ENCODE measurements at places on chromosomes 1 and 21.
A peak's percentile ranks its signal among the peaks of the same experiment; 100 is the strongest.

GRCh38 chr1:15625056-15625917, 8.0 kb downstream of the DDI2 start:
- no peak for DNase-seq

GRCh38 chr21:15932726-15933125, 202.9 kb downstream of the USP25 start:
- DNase-seq = no peak

DNA sequence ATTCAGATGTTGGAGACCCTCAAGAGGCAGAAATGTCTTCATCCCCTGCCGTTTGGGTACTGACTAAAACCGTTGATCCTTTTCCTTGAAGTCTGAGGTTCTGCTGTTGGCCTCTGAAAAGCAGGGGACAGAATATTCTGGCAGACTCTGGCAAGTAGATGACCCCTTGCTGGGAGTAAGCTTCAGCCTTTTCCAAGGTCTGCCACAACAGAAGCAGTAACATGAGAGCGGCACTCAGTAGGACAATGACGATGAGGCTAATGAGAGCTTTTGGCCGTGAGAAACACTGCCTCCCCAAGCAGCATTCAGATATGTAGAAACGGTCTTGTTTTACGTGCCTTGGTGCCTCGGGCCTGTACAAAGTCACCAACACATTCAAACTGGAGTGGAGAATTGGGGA, 143.7 kb downstream of the ST6GALNAC5 start:
- DNase-seq = no peak

- no peak for DNase-seq
These were observed 9.9 kb upstream of the MAPKAPK2 start for GRCh38 chr1:206674745-206675175.

- DNase-seq = no peak
These were observed 34.5 kb upstream of the TDRD10 start for GRCh38 chr1:154467434-154468102.

GRCh38 chr1:20359451-20360330, 69.0 kb downstream of the VWA5B1 start:
- no peak for DNase-seq

GRCh38 chr1:8524627-8525157, 206.8 kb downstream of the SLC45A1 start:
- DNase-seq = no peak

DNA sequence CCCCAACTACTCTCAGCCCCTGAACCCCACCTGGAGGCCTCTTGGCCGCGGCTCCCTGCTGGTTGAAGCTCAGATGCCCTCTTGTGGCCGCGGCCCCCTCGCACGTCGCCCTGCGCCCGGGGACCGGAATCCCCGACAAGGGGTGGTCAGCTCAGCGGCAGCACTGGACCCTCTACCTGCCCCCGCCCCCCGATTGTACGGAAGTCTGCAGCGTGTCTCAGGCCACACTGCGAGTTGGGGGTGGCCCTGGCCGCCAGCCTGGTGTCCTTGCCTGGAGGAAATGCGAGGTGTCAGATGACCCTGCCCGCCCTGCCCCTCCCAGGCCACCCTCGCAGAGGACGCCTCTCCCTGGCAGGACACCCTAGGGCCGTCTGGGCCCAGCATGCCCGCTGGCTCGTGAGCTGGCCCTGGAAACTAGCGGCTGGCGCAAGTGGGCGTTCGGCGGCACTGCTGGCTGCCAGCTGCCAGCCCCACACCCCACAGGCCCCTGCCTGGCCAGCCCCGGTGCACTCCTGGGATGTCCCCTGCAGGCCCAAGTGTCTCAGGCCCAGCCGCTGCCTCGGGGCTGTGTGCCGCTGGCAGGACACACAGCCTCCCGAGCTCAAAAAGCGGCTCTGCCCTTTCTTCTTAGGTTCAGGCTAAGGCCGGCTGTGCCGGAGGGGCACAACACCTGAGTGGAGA, 60.8 kb downstream of the EDN2 start:
- no peak for DNase-seq

- no peak for DNase-seq
These were observed 32.9 kb downstream of the RASAL2 start for GRCh38 chr1:178126741-178127185.

GRCh38 chr1:213550804-213551203, 437.0 kb upstream of the PROX1 start:
- DNase-seq = no peak

DNA sequence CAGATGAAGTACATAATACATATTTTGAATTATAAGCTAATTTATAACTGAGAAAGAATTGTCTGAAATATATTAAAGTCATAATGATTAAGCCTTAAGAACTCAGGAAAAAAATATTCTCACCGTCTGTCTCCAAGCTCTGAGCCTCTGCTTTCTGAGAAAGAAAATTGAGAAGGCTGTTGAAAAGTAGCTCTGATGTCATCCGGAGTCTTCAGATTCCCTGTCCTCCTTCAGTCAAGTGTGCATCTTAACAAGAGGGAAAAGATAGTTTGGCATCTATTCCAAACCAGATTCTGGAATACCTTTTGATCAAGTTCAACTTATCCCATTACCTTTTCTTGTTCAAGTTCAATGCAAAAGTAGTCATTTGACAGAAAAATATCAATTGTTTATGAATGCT, 50.6 kb downstream of the NRIP1 start:
- no peak for DNase-seq

- DNase-seq = no peak
These were observed 4.2 kb downstream of the FMO1 start for GRCh38 chr1:171252482-171252881.

DNA sequence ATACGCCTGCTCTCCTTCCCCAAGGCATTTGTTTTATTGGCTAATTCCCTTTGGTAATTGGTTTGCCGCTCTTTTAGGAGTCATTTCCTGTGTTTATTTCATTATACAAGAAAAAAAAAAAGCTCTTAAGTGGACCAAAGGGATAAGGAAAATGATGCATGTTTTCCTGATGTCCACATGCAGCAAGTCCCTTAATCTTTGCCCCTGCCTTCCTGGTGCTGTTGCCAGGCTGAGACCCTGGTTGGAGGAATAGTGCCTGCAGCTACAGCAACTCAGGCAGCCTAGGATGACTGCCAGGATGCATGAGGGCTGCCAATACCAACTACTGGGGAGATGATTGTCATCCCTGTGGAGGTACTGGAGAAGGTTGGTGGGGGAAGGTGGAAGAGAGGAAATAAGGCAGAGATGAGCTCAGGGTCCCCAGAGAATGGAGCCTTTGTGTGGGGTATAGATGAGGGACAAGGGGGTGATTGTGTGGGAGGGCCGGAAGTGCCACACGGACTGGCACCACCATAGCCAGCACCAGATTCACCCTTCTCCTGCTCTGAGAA, 6.1 kb upstream of the GATAD2B start:
- no peak for DNase-seq

GRCh38 chr1:52296345-52296744, 69.7 kb downstream of the CC2D1B start:
- DNase-seq = no peak

DNA sequence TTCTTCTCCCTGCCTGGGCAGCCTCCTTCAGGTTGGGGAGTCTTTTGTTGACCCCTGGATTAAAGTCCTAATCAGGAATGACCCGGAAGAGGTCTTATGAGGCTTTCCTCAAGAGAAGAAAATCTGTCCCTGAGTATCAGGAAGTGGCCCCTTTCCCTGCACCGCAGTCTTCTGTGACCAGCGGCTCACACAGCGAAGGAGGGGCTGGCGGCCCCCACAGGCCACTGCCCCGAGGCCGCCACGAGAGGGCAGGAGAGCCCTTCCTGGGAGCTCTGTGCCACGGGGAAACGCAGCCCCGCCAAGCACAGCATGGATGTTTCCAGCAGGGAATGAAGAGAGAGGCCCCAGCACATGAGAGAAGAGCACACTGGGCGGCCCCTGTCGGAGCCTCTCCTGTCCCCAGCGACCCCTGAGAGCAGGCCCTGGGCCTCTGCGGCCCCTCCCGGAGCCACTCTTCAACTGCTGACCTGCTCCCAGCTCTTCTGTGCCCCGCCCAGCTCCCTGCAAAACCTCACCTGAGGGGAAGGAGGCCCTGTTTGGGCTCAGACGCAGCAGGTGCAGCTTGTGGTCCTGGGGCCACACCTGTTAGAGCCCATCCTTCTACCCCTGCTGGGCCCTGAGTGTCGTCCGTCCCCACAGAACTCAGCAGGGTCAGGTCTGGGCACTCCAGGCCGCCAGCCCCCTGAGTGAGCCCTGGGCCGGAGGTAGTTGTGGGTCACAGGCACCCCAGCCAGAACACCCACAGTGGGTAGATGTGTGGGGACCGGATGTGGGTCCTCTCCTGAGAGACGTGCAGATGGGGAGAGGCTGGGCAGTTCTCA, 4.9 kb upstream of the POFUT2 start:
- peak; percentile 92 for DNase-seq

GRCh38 chr1:207803678-207804077, 51.8 kb downstream of the CD46 start:
- no peak for DNase-seq

DNA sequence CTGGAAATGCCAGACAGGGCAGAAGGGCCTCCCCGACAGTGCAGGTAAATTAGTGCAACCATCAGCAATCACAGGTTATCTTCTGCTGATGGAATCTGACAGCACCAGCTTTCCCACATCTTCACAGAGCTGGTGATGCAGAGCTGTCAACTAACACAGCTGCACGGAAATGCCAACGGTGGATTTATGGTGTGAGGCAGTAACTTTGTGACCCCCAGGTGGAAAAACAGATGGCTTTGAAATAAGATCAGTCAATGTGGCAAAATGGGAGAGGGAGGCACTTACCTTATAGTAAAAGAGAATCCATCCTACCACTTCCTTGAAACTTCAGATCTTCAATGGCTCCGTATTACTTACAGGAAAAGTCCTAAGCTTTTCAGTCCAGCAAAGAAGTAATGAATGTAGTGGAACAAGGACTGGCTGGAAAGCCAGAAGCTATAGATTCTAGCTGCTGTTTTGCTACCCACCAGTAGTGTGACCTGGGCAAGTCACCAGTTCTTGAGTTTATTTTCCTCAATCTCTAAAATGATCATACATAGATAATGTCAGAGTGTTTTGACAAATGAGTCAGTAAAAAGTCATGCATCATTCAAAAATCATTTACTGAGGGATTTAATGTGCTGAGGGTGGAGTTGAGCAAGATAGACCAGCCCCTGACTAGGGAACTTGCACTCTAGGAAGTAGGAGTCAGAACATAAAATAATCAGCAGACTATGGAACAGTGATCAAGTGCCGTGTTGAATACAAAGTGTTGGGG, 245.7 kb upstream of the JUN start:
- no peak for DNase-seq

DNA sequence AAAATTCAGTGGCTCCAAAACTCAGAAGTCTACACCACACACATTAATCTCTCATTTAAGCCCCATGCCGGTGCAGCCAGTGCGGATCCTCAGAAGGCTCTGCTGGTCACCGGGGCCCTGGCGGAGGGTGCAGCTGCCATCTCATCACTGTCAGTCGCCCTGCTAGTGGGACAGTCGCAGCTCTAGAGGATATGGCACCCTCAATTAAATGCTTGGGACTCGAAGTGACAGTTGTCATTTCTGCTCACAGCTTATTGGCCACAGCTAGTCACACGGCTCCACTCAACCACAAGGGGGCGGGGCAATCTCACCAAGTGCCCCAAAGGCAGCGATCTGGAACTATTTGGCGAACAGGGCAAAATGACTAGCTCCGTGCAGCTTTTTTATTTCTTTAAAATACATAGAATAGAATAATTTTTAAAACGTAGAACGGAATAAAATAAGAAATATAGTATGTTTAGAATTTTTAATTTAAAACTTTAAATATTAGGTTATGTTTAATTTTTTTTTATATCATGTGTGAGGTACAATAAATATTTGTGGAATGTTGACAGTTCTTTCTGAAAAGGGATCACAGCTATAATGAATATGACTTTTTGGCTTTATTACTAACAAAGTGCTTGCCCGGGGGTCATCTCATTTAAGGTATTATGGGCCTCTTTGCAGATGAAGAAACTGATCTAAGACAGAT, 8.0 kb upstream of the MAN1C1 start:
- no peak for DNase-seq

GRCh38 chr1:231419738-231420298, 2.3 kb downstream of the EGLN1 start:
- DNase-seq = no peak

DNA sequence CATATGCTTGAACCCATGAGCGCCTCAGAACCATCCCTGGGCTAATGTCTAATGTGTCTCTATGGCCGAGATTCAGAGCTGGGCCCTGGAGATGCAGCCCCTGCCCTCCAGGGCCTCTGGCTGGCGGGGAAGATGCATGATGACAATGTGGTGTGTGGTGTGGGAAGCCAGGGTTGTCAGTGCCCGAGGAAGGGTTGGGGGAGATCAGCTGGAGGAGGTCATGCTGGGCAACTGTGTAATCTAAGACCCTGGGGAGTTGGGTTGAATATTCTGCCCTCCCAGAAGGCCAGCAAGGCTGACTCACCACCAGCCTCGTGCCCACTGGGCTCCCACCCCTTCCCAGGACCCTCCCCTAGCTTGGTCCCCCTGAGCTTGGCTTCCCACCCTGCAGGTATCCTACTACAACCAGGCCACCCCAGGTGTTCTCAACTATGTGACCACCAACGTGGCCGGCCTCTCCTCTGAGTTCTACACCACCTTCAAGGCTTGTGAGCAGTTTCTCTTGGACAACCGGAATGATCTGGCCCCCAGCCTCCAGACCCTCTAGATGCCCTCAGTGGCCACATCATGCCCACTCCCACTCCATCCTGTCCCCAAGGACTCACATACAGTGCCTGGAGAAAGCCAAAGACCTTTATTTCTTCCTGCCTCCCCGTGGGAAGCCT, 14.6 kb downstream of the FAM151A start:
- DNase-seq = no peak

- DNase-seq = no peak
These were observed 1.3 kb upstream of the SYT6 start for GRCh38 chr1:114154963-114155322.

DNA sequence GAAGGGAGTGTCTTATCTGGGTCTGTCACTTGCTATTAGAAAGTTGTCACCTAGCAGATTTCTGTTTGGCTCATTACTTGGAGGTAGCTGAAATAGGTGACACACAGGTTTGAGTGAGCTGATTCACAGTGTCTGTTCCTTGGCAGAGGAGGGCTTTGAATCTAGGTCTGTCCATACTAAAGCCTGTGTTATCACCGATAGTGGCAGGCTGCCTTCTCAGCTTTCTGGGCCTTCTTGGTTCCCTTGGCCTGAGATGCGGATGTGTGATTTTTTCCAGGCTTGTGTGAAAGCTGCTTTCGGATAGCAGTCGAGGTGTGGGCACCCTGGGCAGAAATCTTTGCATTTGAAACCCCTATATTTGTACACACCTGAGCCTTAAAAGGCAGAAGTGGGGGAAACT, 73.9 kb downstream of the ACTL8 start:
- DNase-seq = no peak

DNA sequence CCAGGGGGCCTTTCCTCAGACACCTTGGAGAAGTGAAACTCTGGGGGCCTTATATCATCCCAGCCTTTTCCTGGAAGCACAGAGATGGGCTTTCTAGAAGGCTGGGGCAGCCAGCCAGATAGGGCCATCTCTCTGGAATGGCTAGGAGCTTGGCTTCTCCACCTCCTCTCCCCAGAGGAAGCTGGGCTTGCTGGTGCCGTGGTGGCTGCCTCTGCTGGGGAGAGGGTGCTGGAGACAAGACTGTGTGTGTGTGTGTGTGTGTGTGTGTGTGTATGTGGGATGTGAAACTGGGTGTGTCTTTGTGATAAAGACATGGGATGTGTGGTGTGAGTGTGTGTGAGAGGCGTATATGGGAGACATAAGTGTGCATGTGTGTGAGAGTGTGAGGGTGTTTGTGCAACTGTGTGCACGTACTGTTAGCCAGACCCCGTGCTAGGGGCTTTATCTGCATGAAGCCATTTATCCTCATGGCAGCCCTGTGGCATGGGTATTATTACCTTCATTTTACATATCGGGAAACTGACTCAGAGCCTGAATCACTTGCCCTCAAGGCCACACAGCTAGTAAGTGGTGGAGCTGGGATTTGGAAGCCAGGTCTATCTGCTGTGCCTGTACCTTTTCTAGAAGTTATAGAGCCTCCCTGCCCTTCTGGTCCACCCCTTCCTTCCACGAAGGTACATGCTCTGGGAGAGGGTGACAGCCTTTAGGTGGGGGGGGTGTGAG, 44.2 kb downstream of the PTPRU start:
- no peak for DNase-seq
